ENCODE measurements at places on chromosomes 16 and 17.

DNA sequence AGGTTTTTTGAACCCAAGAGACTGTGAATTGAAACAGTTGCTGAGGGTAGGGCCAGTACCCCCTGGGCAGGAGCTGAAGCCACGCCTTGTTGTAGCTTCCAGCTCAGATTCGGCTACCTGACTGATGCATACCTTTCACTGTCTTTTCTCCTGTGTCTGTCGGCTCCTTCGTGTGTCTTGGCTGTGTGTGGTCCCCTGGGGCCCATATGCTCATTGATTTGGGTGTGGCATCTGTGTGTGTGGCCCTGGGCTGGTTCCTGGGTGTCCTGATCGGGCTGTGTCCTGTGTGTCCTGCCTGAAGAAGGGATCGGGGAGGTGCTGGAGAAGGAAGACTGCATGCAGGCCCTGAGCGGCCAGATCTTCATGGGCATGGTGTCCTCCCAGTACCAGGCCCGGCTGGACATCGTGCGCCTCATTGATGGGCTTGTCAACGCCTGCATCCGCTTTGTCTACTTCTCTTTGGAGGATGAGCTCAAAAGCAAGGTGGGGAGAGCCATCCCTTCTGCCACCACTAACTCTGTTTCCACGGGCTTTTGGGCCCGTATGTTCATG, 20.9 kb downstream of the CASKIN2 start:
- DNase-seq: no peak

DNA sequence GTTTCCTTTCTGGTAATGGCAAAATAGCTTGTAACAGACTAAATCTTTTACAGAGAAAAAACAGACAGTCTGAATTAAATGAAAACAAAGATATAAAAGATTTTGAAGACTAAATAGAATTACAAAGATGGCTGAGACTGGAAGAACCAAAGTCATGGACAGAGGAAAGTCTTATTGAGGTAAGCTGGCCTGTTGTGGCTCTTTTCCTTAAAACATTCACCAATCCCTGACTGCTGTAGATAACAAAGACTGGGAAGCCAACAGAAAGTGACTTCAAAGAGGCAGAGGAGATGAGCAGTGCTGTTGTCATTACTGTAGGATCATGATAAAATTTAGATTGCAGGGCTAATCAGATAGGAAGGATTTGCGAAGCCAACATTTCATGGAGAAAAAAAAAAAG, 517.0 kb downstream of the KIF2B start:
- no peak for DNase-seq

DNA sequence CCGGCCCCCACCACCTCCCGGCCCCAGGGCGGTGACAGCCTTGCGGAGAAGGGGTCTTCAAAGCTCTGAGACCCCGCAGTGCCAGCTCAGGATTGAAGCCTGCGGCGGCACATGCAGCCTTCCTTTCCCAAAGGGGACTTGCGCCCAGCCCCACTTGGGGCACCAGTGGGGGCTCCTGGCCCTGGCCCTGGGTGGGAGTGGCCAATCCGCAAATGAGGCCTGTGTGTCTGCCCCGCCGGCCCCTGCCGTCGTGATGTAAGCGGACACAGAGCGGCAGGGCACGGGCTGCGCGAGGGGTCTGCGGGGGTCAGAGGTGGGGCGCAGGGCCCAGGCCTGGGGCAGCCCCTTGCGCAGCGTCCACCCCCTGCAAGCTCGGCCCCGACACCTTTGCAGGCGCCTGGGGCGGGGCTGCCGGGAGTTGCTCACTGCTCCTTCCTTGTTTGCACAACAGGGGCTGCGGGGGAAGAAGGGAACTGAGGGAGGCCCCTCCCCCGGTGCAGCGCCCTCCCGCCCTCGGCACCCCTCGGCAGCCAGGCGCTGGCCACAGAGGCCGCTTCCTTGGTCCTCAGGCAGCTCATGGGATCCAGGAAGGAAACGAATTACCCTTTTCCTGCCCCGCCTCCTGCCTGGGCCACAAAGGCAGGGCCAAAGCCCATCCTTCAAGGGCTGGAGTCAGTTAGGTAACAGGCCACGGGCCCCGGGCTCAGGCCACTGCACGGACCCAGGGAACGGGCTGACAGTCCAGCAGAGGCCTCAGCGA, 2.9 kb downstream of the SLC16A3 start:
- no peak for DNase-seq

DNA sequence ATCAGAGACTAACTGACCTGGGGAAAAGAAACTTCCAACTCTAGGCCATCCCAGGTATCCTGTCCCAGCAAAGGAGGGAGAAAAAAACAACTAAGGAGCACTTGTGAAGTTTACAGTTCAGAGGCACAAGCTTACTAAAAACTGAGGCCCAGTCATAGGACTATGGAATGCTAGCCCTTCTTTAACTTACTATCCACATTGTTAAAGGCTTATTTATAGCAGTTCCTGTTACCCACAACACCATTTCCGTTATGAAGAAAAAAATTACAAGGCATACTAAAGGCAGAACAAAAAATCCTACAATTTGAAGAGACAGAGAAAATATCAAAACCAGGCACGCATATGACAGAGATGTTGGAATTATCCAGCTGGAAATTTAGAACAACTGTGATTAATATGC, 159.1 kb downstream of the CDH11 start:
- peak; percentile 50 for DNase-seq

DNA sequence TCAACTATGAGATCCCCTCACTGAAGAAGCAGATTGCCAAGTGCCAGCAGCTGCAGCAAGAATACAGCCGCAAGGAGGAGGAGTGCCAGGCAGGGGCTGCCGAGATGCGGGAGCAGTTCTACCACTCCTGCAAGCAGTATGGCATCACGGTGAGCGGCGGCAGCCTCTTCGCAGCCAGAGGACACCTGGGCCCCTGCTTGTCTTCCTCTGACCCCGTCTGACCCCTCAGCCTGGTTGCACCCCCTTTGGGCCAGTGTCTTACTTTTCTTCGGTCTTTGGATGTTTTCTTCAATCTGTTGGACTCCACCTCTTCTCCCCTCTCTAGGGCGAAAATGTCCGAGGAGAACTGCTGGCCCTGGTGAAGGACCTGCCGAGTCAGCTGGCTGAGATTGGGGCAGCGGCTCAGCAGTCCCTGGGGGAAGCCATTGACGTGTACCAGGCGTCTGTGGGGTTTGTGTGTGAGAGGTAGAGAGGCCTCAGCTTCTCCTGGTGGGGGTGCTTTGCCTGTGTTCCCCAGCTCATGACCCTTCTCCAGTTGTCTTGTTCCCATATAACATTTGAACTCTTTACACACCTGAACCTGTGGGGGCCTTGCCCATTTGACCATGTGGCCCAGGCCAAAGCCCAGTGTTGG, 4.4 kb downstream of the CDK5RAP3 start:
- no peak for DNase-seq

- no peak for DNase-seq
Observed at GRCh38 chr16:53202398-53202797, 147.6 kb downstream of the CHD9 start.

DNA sequence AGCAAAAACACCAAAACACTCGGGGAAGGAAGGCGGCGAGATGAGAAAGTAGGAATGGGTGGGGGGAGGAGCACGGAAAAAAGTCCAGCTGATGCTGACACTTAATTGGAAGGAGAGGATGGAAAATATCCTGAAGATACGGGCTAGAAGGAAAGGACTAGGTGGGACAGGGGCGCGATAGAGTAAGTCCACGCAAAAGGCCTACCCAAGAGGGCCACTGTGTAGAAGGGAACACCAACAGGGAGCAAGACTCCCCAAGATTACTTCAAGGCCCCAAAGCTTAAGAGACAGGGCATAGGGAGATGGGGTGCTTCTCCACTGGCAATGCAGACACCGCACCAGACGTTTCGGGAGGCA, 736 bp downstream of the APPBP2 start:
- peak; percentile 34 for DNase-seq

- DNase-seq: no peak
Observed at GRCh38 chr17:44840936-44841335, 6.7 kb upstream of the HIGD1B start.

- no peak for DNase-seq
Observed at GRCh38 chr17:71033336-71033735, 864.0 kb downstream of the KCNJ2 start.

- DNase-seq: no peak
Observed at GRCh38 chr17:57603978-57604377, 141.1 kb downstream of the CCDC182 start.

DNA sequence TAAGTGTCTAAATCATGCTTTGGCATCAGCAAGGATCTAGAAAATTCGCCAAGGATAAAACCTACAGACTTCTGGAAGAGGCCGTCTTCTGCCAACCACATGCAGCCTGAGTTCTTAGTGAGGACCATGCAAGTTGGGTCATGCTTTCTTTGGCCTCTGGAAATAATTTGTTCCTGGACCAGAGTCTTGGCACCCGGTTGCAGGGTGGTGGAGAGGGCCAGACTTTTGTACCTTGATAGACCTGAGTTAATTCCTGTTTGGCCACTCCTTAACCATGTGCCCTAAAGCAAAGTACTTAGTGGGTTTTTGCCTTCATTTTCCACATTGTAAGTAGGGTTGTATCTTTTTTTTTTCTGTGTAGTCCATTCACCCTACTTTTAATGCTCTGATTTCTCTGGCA, 283.4 kb upstream of the IRX5 start:
- DNase-seq: no peak
